ENCODE measurements at places on chromosomes 1 and 21. TPM values are rescaled to one million over a fixed set of nuclear protein-coding genes. Genes with fewer than 3 reads are reported as not detected.

Gene MYOC
- not detected for total RNA-seq

Gene SLC35A3
- total RNA-seq: 18.9 TPM

Gene IBA57
- total RNA-seq: 3.4 TPM

Gene IRF6
- 0.44 TPM for total RNA-seq

Gene CD247
- not detected for total RNA-seq
